ENCODE measurements at places on chromosomes 7 and 10.
A peak's percentile ranks its signal among the peaks of the same experiment; 100 is the strongest.

- no peak for DNase-seq
These were observed 780.6 kb downstream of the INHBA start for GRCh38 chr7:40922316-40922670.

GRCh38 chr10:93458821-93459257, 23.3 kb downstream of the MYOF start:
- DNase-seq: peak; percentile 79

- no peak for DNase-seq
These were observed 125.3 kb upstream of the AMPH start for GRCh38 chr7:38756521-38756920.

- no peak for DNase-seq
These were observed 31.0 kb upstream of the FAM13C start for GRCh38 chr10:59393349-59393748.

GRCh38 chr7:28132959-28133870, 47.4 kb downstream of the JAZF1 start:
- DNase-seq: no peak

- DNase-seq: no peak
These were observed 5.7 kb downstream of the SEMA3A start for GRCh38 chr7:84188786-84189405.

DNA sequence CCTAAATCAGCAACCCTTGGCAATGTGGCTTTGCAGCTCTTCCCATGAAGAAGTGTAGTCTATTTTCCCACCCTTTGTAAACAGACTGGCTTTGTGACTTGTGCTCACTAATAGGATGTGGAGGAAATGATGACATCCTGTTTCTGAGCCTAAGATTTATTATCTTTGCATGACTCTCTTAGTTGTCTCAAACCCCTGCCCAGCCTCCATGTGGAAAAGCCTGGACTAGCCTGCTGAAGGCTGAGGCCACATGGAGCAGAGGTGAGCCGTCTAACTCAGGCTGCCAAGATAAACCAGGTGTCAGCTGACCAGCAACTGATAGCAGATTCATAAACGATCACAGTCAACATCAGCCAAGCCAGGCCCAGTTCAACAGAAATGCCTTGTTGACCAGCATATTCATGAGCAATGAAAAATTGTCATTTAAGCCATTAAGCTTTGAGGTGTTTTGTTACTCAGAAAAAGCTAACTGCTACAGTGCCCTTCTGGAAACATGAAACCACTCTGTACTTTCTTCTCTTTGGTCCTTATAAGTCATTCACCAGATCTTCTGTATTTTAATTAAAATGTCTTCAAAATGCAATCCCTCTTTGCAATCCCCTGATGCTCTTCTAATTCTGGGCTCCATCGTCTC, 586.3 kb upstream of the ANKRD30A start:
- no peak for DNase-seq

DNA sequence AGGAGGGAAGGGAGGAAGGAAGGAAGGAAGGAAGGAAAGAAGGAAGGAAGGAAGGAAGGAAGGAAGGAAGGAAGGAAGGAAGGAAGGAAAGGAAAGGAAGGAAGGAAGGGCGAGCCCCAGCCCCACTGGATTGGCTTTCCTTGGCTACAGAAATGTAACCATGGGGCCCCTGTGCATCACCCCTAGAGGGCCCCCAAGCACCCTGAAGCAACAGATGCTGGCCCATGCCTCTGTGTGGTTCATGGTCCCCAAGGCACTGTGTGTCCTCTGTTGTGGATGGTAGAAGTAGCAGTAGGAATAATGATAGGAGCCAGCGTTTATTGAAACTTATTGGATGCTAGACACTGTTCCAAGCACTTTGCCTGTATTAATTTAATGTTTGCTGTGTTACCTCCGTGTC, 116.6 kb upstream of the MACROH2A2 start:
- DNase-seq: no peak

DNA sequence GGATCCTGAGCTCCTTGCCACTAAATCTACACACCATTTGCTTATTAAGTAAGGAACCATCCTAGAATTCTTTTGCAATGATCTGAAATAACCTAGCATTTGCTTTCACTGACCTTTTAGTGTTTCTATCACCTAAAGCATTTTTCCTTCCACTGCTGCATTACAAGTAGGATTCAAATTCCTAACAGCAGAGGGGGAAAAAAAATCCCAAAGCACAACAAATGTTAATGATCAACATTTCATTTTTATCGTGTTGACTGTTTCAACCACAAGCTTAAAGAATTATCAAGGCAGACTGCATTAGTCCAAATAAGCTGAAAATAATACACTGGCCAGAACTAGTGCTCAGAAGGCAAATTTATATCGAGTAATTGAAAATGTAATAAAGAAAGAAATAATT, 174.7 kb upstream of the TCF7L2 start:
- no peak for DNase-seq

DNA sequence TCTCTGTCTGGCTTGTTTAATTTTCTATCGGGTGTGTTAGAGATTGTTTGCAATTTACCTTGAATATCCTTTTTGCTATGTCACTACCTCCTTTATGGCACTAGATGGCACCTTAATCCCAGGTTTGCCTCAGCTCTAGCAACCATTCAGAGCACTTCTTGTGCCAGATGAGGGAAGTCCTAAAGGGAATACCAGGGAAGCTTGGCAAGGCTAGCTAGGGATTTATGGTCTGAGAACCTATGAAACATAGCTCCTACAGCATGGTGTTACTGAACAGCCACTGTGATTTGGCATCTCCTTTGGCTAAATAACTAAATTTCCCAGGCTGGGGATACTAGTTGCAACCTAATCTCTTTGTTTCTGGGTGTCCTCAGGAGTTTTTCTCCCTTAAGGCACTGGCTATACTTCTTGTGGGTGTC, 69.0 kb upstream of the VOPP1 start:
- DNase-seq: peak; percentile 77

DNA sequence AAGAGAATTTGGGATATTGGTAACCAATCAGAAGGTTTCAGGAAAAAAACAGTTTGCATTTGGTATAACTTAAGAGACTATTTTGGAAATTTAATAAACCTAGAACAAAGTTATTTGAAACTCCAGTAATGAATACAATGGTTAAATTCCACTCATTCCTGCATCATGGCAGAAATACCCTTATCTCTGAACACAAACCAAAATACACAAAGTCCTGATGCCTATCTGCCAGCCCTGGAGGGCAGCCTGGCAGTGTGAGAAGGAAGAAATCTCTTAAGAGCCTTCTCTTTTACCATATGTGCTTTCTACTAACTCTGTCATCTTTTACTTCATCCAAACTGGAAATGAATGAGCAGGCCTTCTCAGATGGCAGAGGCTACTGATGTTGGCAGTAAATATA, 147.1 kb upstream of the LYZL1 start:
- no peak for DNase-seq

DNA sequence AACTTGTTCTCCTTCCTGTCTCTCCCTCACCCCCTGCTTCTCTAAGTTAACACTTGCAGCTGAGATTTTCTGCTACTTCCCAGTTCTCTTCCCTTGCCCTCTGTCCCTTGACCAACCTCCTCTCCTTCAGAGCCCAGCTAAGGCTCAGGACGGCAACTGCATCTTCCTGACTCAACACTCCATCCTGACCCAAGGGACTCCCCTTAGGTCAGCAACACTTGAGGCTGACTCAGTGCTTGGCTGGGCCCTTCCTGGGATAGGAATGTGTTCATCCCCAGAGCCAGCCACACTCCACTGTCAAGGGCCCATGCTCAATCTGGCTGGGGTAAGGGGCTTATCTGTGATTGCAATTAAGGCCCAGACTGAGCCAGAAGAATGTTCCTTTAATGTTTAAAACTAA, 3.4 kb downstream of the CALHM2 start:
- no peak for DNase-seq

DNA sequence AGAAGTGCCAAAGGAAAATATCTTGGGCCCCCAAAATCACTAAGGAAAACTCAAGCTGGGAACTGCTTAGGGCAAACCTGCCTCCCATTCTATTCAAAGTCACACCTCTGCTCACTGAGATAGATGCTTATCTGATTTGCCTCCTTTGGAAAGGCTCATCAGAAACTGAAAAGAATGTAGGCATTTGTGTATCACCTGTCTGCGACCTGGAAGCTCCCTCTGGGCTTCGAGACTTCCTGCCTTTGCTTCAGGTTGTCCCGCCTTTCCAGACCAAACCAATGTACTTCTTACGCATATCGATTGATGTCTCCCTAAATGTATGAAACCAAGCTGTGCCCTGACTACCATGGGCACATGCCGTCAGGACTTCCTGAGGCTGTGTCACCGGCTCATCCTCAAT, 14.5 kb upstream of the LRRC72 start:
- no peak for DNase-seq

- no peak for DNase-seq
These were observed 61.0 kb downstream of the NRP1 start for GRCh38 chr10:33273295-33274002.

DNA sequence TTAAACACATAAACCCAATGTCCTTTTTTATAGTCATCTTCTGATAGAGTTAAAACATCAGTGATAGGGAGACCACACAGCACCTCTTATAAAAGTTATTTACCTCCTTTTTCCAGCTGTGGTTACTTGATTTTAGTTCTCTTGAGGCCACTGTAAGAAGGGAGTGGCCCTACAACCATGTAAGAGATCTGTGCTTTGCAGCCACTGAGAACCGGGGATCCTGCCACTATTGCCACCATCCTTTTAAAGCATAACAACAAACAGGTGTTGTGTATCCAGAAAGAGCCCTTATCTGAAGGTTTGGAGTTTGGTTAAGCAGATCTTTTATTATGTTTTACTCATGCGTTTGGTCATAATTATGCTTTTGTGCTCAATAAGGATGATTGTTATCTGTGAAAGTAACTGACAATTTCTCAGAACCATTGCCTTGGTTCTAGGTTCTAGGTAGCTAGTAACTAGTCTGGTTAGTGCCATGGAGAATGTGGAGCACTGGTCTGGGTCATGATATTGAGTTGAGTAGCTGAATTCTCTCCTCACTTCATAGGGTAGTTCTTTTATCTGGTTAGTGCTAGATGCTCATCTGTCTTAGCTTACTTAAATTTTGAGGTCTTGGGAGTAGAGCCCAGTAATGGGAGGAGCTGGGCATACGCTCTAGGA, 56.5 kb downstream of the ST7 start:
- no peak for DNase-seq

DNA sequence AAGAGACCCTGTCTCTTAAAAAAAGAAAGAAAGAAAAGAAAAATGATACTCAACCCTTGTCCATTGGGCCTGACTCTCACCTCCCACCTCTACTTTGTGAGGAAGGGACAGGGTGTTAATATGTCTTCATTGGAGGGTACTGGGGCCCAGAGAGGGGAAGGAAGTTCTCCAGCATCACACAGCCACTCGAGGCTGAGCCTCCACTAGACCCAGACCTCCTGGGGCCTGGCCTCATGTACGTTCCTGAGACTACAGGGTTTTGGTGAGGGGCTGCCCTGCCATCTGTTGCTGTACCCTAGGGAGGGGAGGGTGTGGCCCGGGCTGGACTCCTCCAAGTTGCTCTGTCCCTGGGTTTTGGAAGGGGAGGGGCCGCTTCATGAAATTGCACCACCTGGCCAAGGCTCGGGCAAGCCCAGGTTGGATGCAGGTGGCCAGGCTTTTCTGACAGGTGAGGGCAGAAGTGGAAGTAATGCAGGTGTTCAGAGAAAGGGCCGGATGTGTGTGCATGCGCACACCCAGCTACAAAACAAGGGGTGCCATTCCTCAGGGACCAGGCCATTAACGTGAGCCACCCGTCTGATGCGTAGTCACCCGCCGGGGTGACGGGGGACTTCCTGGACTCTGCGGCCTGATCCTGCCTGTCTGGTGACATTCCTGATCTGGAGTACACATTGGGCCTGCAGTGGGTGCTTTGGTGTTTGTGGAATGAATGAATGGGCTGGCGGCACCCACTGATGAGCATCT, 21.7 kb downstream of the GTF2IRD1 start:
- DNase-seq: no peak

- no peak for DNase-seq
These were observed 83.5 kb upstream of the GNA12 start for GRCh38 chr7:2927592-2927991.

DNA sequence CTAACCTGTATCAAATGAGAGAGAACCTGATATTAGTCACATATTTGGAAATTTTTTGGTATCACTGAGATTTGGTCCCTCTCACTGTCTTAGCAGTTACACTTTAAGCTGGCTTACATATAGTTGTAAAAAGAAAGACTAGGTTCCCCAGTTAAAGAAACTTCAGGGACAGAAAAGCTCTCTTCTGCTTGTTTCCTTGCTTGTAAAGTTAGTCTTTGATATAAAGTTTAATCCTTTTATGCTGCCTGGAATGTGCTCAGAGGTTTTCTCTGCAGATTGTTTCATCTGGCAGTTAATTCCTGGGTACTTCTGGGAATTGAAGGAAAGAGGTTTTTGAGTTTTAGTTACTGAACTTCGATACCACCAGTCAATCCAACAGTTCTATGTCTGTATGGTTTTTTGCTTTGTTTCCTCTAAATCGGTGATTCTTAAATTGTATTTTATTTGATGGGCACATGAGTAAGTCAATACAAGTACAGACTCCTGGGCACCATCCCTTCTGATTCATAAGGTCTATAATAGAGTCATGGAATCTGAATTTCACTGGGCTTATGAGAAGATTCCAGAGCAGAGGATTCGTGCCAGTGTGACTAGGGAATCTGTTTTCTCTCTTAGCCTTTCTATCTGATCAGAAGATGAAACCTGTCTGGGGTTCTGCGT, 1080.9 kb upstream of the C7orf33 start:
- DNase-seq: no peak

DNA sequence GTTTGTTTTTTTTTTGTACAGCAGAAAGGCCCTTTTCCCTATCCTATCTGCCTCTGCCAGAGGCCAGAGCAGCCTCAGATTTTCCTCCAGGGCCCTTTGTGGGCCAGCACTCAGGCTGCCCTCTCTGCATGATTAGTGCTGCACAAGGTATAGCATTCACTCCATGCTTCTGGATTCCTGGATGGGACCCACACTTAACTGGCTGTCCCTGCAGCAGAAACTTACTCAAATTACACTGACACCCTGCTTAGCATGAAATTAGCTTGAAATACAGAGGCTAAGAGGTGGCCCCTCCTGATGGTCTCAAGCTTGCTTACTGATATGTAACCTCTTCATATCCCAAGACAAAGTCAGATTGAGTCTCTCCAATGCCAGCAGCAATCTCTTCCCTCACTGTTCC, 239.3 kb downstream of the SORCS1 start:
- no peak for DNase-seq

- DNase-seq: no peak
These were observed 107.0 kb downstream of the HIP1 start for GRCh38 chr7:75631711-75632110.

GRCh38 chr7:121002-121785, 71.2 kb upstream of the FAM20C start:
- DNase-seq: no peak

- no peak for DNase-seq
These were observed 74.0 kb downstream of the DGKI start for GRCh38 chr7:137772748-137773147.

DNA sequence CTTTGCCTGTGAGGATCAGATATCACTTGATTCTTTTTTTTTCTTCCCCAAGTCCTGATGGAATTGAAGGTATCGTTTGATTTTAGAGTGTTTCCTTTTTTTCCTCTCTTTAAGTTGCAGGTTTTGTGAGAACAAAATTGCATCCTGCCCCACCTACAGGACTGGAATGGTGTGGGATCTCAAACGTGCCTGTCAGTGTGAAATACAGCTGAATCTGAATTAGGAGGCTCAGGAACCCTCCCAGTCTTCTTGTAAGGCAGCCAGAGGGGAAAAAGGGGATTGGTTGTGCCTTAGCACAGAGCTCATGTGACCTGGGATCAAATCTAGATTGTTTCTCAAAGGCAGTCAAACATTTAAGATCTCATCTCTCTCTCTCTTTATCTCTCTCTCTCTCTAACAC, 32.7 kb upstream of the KLHL7 start:
- peak; percentile 23 for DNase-seq

GRCh38 chr7:80885757-80886156, 33.1 kb downstream of the SEMA3C start:
- no peak for DNase-seq

GRCh38 chr7:79282882-79283602, 170.4 kb downstream of the MAGI2 start:
- no peak for DNase-seq
